Keratinocyte (primary cell): ENCODE measurements at places on chromosomes 7 and 10.

DNA sequence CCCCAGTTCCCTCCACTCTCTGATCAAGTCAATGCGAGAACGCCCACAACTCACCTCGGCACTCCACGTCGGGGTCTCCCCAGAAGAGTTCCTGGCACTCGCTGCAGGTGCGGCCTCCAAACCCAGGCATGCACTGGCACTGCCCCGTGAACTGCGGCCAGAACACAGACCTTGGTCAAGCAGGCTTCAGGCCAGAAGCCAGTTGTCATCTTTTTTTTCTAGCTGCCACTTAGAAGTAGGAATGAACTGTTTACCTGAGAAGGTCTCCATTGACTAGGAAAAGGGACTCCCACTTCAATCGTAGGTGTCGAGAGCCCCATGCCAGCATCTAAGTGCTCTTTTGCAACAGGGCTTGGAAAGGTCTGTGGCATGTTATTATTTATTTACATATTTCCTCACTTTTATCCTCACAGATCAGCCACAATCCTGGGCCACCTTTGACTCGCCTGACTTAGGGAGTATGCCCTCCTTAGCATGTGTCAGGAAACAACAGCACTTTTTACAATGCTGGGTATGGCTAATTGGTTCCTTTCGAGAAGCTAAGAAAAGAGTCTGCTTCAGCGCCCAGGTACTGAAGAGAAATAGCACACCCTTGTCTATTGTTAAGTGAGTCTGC, 51.7 kb downstream of the LAMB1 start:
- DNase-seq, result no peak

DNA sequence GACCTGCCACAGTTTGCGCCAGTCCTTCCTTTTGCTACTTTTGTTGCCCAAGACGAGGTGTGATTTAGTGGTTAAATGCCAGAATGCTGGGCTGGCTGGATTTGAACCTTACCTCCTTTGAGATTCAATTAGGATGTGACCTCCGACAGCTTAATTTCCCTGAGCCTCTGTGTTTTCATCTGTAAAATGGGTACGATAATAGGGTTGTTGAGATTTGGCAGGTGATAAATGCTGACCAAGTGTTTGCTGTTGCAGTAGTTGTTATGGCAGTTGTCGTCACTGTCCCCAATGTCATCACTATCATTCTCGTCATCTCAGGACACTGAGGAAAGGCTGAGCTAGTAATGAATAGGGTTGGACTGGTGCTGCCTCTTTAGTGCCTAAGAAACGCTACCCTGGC, 61.1 kb downstream of the GRK5 start:
- DNase-seq, result no peak

- no peak for DNase-seq
These were observed 66.7 kb downstream of the HHEX start for GRCh38 chr10:92756201-92757065.

- no peak for DNase-seq
These were observed 509.4 kb downstream of the PTPRN2 start for GRCh38 chr7:158077934-158078910.

GRCh38 chr10:3408603-3409365, 236.2 kb upstream of the PITRM1 start:
- no peak for DNase-seq

DNA sequence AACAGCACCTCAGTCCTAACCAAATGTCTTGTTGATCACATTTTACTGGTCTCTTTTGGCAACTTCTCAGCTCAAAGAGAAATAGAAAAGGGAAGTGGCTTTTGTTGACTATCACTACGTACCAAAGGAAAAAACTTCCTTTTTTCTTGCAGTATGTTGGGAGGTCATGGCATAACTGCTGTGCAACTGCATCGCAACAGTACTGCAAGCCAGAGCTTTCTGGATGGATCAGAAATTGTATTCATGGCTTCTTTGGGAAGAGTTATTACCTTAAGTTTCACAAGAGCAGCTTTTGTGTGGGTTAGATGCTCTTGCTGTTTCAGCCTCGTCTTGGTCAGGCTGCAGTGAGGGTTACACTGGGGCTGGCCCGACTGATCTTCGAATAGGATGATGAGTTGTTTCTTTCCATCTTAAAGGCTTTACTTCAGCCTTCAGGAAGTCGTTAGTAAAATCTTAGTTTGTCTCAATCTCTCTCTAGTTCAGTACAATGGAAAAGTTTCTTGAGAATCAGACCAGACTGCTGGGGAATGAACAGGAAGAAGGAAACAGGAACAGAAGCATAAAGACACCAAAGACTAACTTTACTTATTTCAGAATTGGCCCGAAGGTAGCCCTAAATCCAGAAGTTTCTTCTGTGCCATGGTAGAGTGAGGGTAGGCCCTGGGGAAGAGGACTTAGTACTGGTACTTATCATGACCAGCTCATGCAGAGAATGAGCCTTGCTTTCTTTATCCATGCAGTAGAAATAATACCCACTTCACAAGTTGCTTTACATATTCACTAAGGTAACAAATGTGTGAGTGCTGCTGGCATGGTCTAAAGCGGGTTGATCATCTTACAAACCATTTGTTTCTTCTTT, 153.6 kb downstream of the CELF2 start:
- DNase-seq, result no peak

DNA sequence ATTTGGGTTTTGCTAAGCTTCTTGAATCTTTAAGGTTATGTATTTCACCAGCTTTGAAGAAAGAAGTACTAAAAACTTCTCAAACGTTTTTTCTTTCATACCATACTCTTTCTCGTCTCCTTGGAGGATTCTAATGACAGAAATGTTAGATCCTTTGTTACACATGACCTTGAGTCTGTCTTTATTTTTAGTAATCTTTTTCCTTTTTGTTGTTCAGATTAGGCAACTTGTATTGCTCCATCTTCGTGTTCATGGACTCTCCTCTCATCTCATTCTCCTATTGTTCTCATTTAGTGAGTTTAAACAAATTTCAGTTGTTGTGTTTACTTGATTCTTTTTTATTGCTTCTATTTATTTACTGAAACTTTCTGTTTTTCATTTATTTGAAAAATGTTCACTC, 73.7 kb downstream of the WDFY4 start:
- DNase-seq, result no peak

- DNase-seq, result no peak
These were observed 97.3 kb upstream of the STK17A start for GRCh38 chr7:43485580-43485979.

- peak; percentile 17 for DNase-seq
These were observed 918 bp downstream of the CALHM2 start for GRCh38 chr10:103451091-103451813.

- no peak for DNase-seq
These were observed 243.0 kb downstream of the PLXDC2 start for GRCh38 chr10:20059084-20059835.

- no peak for DNase-seq
These were observed 9.6 kb downstream of the CCL26 start for GRCh38 chr7:75762350-75762917.

DNA sequence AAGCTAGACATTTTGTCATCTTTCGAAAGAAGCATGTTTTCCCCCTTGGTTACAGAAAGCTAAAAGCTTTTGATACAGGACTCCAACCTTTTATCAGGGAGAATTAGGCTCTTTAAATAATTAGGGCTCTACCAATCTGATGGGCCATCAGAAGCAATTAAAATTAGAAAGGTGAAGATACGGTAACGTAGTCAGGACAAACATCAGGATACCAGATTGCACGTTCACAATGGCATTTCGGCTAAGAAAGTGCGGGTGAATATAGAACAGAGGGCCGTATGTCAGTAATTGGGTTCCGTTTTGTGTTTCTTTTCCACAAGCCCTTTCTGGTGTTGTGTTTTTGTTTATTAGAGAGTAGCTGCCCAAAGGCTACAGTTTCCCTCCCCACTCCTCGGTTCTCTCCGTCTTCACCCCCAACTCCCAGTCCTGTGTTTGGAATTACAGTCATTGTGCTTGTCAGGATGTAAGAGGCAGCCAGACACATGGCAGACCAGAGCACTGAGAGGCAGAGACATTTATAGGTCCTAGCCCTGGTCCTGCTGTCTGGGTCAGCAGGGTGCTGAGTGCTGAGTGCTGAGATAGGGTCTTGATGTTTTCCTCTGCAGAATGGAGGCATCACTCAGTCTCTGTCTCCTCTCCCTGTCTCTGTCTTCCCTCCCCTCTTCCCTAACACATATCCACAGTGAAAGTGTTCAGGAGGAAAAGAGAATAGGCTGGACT, 5.5 kb downstream of the PFKP start:
- DNase-seq, result no peak

- DNase-seq, result no peak
These were observed 27.8 kb downstream of the DCLRE1C start for GRCh38 chr10:14926061-14926470.
